NCI-H2081 treated with DMSO at 0.1 percent for 48 hours (cell line): ENCODE measurements at places on chromosomes 16 and 17.

DNA sequence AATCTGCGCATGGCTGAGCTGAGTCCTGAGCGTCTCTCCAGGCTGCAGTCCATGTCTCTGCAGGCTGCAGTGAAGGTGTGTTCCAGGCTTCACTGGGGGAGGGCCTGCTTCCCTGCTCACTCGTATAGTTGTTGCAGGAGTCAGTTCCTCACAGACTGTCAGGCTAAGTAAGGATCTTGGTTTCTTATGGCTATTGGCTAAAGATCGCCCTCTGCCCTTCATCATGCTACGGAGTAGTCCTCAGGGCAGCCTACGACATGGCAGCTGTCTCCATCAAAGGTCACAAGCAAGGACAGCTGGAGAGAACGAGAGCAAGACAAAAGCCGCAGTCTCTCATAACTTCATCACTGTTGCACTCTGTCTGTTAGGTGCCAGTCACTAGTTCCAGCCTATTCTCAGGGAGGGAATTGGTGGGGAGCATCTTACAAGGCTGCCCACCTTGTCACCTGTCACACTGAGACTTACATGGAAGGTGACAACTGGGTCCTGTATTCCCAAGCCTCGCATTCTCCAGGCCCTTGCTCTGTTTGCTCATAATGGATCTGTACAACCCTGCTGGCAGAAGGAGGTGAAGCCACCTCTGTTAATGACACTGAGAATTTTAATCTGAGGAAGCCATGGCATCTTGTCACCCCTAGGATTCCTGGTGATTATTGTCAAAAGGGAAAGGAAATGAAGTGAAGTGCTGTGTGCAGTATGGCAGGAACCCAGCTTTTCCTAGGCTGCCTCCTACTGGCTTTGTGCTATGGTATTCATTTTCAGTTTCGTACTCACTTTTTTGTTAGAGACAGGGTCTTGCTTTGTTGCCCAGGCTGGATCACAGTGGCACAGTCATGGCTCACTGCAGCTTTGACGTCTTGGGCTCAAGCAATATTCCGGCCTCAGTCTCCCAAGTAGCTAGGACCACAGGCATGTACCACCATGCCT is 43.4 kb downstream of the MFSD11 start:
- DNase-seq, result no peak

DNA sequence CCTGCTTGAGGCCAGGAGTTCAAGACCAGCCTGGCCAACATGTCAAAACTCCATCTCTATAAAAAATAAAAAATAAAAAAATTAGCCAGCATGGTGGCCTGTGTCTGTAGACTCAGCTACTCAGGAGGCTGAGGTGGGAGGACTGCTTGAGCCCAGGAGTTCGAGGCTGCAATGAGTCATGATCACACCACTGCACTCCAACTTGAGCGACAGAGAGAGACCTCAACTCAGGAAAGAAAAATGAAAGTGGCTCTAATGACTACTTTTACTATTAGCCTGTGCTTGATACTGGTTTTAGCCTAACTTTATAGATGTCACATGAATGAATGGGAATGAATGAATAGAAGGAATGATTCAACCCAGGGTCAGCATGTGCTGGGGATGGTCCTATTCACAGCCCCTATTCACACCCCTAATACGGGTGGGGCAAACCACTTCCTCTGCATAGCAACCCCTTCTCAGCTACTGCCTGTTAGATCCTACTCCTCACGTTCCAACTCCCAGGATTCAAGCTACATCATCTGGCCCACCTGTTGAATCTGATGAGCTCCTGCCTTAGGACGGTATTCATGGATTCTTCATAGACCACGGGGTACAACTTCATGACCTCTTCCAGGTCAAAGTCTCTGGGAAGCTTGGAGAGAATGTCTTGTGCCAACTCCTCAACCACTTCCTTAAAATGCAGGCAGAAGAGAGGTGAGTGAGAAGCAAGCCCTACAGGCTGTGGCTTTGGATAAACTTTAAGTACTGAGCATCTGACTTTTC is 40.5 kb downstream of the LYRM1 start:
- no peak for DNase-seq

GRCh38 chr17:280901-281300 is 71.7 kb downstream of the RPH3AL start:
- DNase-seq, result no peak

GRCh38 chr17:78650093-78650715 is 73.0 kb upstream of the DNAH17 start:
- DNase-seq, result no peak

DNA sequence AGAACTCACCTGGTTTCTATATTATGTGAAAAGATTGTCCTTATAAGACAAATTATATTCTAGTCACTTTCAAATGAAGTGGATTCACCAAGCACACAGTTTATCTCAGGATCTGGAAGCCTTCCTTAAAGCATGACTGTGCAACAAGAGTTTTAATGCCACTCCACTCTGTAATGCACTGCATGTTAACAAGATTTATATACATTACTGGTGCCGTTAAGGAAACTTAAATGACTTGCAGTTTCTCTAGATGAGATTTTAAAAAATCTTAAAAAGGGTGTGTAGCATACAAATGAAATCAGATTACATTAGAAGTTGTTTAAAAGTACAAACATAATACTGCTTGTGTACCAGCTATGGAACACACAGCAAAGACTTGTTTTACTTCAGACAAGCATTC is 150.8 kb downstream of the SNX11 start:
- no peak for DNase-seq
